ENCODE measurements at places on chromosomes 1 and 21. TPM values are rescaled to one million over a fixed set of nuclear protein-coding genes. Genes with fewer than 3 reads are reported as not detected.

GRCh38 chr1:209354111-209354839, 229.2 kb upstream of the CAMK1G start:
- no peaks in the 10 kb centered on the region for H3K4me1 ChIP-seq
- no peak overlapping the region for H3K27ac ChIP-seq
- peaks cover 11% of the 10 kb centered on the region for H3K27me3 ChIP-seq
- no peak overlapping the region for H3K4me3 ChIP-seq
- no peaks in the 10 kb centered on the region for H3K36me3 ChIP-seq
- DNase-seq = peak; percentile 58

DNA sequence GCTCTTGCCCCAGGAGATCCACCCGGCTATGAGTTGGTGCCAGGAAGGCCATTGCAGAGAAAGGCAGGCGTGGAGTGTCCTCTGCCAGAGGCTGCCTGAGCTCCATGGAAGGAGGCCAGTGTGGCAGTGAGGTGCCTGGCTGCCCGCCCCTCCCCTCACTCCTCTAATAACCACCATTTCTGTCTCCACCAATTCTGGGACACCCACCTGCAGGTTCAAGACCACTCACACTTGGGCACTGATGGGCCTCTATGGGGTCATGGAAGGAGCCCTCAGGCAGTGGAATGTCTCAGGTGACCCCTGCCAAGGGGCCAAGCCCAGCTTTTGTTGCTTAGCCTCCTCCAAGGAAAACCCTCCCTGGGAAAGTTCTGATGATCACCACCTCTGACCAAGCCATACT, 731.6 kb downstream of the MATN1 start:
- peaks cover 3% of the 10 kb centered on the region for H3K4me1 ChIP-seq
- no peak overlapping the region for H3K4me3 ChIP-seq
- H3K36me3 ChIP-seq = peaks cover 3% of the 10 kb centered on the region
- no peak overlapping the region for H3K27ac ChIP-seq
- peaks cover 5% of the 10 kb centered on the region for H3K27me3 ChIP-seq

DNA sequence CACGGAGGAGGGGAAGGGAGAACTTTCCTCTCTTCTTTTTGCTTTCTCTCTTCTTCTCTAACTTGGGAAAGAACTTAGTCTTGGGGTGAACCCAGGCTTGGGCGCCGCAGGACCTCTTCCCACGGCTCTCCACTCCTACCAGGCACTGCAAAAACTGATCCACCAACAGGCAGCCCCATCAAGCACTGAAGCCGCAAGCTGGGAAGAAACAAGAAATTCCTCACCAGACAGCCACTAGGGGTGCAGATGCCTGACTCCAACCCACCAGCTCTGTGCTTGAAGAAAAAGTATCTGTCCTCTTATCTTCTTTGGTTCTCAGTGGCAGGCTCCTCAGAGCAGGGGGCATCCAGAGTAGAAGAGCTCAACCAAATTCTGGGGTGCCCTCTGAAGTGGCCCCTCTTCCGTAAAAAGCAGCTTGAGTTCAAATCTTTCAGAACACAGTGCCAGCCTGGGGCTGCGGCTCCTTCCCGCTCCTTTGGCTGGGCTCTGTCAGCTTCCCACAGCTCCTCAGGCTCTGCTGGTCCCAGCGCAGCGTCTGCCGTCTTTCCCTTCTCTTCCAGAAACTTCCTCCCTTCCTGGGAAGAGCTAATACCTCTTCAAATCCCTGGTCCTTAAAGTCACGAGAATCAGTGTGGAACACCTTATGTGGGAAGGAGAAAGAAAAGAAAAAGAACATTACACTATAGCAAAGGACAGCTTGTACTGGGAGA, 2.4 kb downstream of the SLC41A1 start:
- H3K4me3 ChIP-seq = no peak overlapping the region
- no peak overlapping the region for H3K27ac ChIP-seq
- DNase-seq = no peak
- peaks cover 11% of the 10 kb centered on the region for H3K36me3 ChIP-seq
- H3K4me1 ChIP-seq = peaks cover 24% of the 10 kb centered on the region
- H3K27me3 ChIP-seq = no peaks in the 10 kb centered on the region

GRCh38 chr1:175136246-175136645, 56.3 kb downstream of the KIAA0040 start:
- peaks cover 4% of the 10 kb centered on the region for H3K27me3 ChIP-seq
- no peak for DNase-seq
- H3K4me3 ChIP-seq = no peak overlapping the region
- no peaks in the 10 kb centered on the region for H3K36me3 ChIP-seq

DNA sequence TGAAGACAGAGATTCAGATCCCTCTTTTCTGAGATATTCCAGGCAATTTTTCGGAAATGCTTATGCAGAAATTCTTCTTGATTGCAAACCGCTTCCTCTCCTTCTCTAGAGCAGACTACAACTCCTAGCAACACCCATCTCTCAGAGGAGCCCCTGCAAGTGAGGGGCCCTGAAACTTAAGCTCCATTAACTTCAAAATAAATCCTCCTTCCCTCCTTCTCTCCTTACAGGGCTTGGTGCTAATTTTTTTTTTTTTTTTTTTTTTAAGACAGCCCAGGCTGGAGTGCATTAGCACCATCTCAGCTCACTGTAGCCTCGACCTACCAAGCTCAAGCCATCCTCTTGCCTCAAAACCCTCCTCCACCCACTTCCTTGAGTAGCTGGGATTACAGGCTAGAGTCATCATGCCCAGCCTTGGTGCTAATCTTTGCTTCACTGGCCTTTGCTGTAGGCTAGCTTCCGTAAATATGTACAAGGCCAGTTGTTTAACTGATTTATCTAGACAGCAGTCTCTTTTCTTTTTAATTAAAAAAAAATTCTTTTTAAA, 30.2 kb upstream of the SFPQ start:
- H3K4me1 ChIP-seq = no peaks in the 10 kb centered on the region
- no peak for DNase-seq
- no peak overlapping the region for H3K27ac ChIP-seq
- no peak overlapping the region for H3K4me3 ChIP-seq
- H3K36me3 ChIP-seq = no peaks in the 10 kb centered on the region

ANGPTL3 gene
- not detected for total RNA-seq

PI4KB gene
- 52.1 TPM for total RNA-seq

HSD3B2 gene
- total RNA-seq = not detected

ATP8B2 gene
- total RNA-seq = 45.9 TPM

Data from progenitor cell of endocrine pancreas (in vitro differentiated cells).